ENCODE measurements at places on chromosomes 5 and 9.

DNA sequence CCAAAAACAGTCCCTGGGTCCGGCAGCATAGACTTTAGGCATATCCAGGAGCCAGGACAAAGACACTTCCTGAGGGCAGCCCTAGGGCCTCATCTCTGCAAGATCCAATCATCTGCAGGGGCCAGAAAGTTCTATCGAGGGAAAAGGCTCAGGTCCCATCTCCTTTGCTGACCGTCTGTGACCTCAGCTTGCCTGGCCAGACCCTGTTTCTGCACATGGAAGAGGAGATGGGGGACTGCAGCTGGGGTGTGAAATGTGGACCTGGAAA is 51.0 kb upstream of the FCN1 start:
- no peak for DNase-seq

GRCh38 chr9:88458716-88459465 is 70.6 kb downstream of the SPIN1 start:
- no peak for DNase-seq

DNA sequence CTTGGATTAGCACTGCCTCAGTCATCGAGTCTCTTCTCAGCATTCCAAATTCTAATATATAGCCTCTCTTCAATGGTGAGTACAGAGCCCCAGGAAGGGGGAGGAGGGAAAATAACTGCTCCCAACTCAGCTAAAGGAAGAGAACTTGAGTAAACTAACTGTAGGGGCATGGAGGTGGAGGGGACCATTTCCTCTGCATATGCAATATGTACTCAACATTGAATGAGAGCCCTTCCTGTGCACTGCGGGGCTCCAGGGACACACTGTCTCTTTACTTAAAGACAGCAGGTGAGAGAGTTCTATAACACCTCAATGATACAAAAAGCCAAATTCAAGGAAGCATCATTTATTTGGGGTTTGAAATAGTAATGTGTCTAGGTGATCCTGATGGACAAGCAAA is 75.1 kb downstream of the GNAQ start:
- DNase-seq, result no peak

GRCh38 chr5:40618926-40619325 is 60.8 kb upstream of the PTGER4 start:
- no peak for DNase-seq

DNA sequence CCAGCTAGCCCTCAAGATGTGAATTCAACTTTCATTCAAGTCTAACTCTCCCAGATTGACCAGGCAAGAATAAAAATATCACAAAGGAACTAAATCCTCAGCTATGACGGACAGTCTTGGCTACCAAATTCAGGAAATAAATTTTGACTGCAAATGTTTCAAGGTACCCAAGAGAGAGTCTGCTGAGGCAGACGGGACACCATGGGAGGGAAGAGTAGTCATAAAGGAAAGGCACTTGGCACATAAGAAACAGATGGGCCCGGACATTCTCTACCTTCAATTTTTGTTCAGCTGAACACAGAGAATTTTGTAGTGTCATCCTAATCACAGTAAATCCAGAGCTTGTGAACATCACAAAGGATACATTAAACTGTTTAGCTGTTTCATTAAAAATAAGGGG is 390.0 kb downstream of the DTWD2 start:
- no peak for DNase-seq

DNA sequence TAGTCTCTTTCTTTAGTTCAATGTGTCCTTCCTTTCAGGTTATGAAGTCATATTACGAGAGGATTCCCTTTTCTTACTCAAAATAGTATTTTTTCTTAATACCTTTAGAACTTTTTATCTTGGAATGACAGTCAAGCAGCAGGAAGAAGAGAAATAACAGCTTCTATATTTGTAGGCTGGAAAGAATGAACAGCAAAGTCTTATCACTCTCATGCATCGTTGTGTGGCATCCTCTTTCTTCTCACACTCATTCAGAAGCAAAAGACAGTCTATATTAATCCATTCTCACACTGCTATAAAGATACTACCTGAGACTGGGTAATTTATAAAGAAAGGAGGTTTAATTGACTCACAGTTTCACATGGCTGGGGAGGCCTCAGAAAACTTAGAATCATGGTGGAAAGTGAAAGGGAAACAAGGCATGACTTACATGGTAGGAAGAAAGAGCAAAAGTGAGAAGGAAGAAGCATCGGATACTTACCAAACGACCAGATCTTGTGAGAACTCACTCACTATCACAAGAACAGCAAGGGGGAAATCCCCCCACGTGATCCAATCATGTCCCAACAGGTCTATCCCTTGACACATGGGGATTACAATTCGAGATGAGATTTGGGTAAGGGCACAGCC is 1646.1 kb upstream of the CDH6 start:
- DNase-seq, result no peak

DNA sequence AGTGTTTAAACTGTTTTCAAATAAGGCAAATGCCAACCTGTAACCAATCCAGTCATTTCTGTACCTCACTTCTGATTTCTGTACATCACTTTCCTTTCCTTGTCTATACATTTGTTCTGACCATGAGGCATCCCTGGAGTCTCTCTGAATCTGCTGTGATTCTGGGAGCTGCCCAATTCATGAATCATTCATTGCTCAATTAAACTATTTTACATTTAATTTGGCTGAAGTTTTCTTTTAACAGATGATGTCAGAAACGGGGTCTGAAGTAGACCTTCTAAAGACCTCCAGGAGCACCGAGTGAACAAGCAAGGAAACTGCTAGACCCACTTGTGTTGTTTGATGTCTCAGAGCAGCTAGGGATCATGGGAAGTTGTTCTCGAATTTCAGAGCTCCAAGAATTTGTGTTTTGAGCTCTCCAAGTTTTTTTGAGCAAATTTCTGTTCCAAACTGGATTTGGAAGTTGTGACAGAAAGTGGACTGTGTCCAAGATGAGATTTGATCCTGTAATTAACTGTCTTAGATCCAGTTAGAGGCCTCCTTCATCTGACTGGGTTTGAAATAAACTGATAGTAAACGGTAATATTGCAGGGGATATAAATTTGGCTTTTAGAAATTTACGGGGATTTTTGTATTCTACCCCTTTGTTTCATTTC is 490.8 kb upstream of the ST8SIA4 start:
- DNase-seq, result no peak

DNA sequence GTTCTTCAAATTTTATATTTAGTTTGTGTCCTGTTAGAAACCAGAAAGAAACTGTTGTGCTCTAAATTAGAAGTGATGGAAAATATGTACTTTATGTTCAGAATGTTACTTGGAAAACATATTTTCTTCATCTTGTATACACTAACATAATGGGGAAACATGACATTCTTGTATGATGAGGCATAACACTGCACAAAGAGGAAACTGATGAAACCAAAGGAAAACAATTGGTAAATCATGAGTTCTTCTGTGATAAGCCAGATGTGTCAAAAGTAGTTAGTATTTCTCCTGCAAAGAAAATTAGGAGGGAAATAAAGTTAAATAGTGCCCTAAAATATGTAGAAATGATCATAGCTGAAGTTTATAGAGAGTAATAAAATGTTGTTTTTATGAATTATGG is 111.1 kb upstream of the FBN2 start:
- no peak for DNase-seq

DNA sequence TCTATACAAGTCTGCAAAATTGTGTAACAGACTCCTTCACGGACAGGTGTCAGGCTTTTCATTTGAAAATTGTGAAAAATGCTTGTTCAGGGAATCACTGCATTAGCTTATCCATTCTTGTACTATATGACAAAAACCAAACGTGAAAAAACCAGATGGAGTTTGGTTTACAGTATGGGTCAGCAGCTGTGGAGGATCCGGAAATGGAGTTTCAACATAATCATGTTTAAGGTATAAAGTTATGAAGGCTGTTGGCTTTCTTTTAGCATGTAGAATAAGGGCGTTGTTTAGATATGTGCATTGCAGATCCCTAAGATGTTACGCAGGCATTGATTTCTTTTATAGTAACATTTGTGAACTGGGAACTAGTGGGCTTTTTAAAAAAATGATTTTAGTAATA is 123.8 kb downstream of the GDNF start:
- no peak for DNase-seq

DNA sequence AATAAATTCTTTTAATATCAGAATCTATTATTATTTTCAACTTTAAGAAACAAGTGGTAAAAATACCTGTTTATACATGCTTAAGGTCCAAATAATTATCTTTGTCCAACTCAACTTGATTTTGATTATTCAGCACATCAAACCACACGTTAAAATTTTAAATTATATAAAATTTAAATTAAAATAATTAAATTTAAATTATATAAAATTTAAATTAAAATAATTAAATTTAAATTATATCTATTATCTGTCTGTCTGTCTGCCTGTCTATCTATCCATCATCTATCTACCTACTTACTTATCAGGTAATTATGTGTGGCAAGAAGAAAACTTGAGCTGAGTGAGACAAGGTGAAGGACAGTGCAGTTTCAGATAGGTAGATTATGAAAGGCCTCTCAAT is 605.3 kb upstream of the RIOK2 start:
- no peak for DNase-seq

GRCh38 chr5:98108497-98108896 is 665.0 kb upstream of the RGMB start:
- DNase-seq, result no peak

- DNase-seq, result no peak
These were observed 93.8 kb downstream of the FEM1C start for GRCh38 chr5:115450741-115451140.

DNA sequence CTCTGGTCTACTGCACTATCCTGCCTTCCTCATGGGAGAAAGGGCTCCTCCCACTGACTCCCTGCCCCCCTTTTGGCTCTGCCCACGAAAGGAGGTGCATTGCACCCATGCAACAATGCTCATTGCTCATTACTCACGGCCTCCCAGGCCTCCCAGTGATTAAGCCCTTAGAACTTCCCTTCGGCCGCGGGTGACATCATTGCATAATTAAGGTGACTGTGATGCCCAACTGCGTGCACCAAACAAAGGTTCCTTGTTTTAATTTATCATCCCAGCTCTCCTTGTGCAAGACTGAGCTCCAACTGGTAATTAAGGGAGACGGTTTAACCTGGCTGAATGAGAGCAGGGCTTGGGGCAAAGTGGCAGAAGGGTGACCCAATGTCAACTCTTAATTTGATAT is 180.4 kb downstream of the GAS1 start:
- no peak for DNase-seq

- DNase-seq, result no peak
These were observed 99.3 kb upstream of the LRRTM2 start for GRCh38 chr5:138974227-138975063.

DNA sequence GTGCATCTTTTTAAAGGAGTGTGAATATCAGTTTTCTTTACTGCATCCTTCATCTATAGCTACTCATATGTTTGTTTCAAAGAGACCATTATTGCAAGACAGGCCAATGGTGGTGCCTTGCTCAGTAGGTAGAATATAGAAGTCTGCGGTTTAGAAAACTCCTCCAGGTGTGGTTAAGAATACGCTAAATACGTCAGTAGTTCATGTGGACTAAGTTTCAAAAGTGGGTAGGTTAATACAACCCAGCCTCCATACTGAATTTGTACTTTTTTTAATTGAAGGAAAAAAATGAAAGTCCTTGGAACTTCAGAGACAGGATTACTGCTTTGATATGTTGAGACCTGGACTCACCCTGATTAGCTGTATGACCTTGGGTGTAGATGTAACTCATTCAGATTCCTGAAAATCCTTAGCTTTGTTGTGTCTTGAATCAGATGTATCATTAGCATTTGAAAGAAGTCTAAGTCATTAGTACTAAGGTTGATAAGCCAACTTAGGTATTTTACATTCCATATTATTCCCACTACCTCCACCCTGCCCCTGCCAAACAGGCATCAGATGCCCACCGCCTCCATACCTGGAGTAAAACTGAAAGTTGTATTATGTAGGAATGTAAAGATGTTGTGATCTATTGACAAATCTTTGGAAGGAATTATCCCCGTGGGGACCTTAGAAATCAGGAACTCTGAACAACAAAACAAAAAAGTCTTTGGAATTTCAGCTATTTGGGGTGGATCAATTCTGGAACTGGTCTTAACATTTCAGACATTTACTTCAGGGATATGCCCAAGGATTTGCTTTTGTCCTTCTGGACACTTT is 6.1 kb downstream of the BASP1 start:
- DNase-seq, result no peak

GRCh38 chr5:74995926-74996325 is 56.4 kb downstream of the GCNT4 start:
- DNase-seq, result no peak

DNA sequence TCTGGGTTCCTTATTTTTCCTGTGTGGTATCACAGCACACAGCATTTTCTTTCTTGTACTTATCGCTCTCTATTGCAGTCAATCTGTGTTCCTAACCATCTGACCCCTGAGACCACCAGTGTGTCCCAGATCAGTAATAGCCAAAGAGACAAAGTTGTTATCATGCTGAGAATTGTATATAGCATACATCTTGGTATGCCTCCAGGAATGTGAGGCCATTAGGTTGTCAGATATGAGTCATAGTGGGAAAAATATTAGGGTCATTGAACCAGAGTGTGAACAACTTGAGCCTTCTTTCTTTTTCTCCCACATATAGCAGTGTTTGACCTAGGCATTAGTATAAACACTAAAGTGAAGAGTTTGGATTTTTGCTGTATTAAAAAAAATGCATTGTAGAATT is 106.3 kb downstream of the NDUFAF2 start:
- no peak for DNase-seq

DNA sequence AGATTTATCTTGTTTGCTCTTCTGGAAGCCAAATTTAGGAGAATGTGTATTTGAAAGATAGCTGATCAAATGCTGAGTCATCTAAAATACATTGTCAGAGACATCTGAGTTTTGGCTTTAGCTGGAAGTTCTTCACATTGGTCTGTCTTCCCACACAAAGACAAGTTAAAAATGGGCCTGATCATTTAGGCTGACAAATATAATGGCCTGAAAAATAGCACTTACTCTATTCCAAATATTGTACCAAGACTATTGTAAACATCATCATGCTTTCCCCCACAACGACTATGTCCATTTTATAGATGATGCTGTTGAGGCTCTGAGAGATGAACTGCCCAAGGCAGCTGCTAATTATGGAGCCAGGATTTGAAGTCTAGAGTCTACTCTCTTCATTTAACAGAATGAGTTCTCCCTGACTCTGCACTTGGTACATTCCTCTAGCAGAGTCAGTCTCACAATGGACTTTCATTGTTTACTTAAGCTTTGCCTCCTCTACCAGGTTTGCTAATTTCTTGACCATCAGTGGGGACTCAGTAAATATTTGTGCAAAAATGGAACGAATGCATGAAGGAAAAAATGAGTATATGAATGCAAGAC is 619.4 kb upstream of the KLF4 start:
- no peak for DNase-seq

- no peak for DNase-seq
These were observed 21.0 kb upstream of the HEMGN start for GRCh38 chr9:97958812-97959511.
